ENCODE measurements at places on chromosomes 1 and 21.

DNA sequence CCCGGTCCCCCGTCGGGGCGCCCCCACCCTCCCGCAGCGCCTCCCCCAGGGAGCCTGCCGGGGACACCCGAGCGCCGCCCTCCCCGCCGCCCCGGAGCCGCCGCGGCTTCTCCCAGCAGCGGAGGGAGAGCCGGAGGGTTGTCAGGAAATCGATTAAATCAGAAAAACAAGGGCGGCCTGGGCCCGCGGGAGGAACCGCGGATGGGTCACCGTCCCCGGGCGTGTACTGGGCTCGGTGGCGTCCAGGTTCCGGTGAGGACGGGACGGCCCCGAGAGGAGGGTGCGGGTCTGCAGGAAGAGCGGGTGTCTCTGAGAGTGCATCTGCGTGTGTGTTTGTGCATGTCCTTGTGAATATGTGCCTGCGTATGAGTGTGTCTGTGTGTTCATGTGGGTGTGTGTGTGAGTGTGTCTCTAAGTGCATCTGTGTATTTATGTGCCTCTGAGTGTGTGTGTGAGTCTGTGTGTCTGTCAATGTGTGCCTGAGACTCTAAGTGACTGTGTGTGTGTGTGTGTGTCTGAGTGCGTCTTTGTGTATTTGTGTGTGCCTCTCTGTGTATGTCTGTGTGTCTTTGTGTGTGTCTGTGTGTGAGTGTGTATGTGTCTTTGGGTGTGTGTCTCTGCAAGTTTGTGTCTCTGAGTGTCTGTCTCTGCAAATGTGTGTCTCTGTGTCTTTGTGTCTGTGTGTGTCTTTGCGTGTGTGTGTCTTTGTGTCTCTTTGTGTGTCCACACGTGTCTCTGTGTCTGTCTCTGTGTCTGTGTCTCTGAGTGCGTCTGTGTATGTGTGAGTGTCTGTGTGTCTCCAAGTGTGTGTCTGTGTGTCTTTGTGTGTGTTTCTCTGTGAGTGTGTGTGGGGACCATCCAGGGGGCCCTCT lies 1.1 kb downstream of the SPSB1 start:
- no peak for DNase-seq

DNA sequence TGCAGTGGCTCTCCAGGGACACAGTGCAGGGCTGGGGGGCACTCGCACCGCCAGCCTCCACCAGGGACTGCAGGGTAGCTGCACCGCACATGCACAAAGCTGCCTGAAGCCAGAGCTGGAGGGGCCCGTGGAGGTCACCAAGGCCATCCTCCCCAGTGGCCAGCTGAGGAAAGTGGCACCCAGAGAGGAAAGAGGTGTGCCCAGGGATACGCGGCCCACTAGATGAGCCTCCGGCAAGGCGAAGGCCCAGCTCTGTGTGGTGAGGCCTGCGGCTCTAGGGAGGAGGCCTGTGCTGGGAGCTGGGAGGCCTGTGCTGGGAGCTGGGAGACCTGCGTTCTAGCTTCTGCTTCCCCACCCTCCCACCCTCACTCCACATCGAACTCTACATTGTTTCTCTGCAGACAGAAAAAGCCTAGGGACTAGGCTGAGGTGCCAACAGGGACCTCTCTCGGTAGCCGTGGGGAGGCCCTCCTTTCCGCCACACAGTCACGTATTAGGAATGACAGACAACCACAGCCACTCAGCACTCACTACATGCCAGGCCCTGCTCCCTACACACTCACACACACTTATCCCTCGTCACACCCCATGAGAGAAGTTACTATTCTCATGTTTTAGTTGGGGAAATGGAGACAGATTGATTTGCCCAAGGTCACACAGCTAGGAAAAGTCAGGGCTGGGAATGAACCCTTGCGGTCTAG lies 921 bp upstream of the ASCL5 start:
- DNase-seq = no peak

- DNase-seq = no peak
Measured at GRCh38 chr1:174153085-174153824, 6.1 kb upstream of the RABGAP1L start.

- no peak for DNase-seq
Measured at GRCh38 chr1:6815726-6816125, 30.5 kb downstream of the CAMTA1 start.

GRCh38 chr1:17027403-17027802 lies 15.7 kb upstream of the ATP13A2 start:
- DNase-seq = no peak

DNA sequence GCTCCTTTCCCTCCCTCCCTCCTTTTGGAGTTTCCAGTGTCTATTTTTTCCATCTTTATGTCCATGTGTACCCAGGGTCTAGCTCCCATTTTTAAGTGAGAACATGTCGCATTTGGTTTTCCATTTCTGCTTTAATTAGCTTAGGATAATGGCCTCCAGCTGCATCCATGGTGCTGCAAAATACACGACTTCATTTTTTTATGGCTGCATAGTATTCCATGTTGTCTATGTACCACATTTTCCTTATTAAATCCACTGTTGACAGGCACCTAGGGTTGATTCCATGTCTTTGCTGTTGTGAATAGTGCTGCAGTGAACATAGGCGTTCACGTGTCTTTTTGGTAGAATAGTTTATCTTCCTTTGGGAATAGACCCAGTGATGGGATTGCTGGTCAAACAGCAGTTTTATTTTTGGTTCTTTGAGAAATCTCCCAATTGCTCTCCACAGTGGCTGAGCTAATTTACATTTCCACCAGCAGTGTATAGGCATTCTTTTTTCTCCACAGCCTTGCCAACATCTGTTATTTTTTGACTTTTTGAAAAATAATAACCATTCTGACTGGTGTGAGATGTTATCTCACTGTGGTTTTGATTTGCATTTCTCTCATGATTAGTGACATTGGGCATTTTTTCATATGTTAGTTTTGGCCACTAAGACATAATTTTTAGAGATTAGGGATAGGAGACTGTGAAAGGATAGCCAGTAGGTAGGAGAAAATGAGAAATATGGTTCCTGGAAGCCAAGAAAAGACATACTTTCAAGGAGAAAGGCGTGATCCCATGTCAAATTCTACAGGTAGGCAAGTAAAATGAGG lies 50.4 kb downstream of the ADAMTS1 start:
- DNase-seq = no peak

DNA sequence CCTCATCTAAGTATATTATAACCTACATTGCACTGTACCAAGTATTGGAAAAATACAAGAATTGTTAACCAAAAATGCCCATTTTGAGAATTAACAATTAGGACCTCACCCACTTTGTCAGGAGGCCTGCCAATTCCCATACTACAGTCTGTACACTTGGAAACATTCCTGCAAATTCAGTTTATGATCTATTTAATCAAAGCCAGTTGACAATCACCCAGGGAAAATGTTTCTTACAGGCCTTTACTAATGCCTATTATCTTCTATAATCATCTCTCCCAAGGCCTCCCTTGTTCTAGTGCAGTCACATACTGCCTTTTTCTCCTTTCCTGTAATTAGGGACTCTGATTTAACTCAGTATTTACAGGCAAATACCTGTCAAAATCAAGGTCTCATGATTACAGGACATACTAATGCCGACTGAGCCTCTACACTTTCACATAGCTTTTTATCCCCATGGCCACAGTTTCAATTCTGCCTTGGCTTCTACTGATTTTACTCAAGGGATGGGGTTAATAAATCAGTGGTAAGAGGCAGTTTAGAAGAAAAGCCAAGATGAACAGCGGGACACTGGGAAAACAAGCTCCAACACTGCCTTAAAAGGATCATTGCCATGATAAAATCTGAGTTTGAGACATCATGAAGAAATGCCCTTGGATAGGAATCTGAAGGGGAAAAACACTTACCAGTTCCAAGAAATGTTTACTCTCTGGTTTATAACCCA lies 338.7 kb downstream of the VAV3 start:
- DNase-seq = peak; percentile 38

DNA sequence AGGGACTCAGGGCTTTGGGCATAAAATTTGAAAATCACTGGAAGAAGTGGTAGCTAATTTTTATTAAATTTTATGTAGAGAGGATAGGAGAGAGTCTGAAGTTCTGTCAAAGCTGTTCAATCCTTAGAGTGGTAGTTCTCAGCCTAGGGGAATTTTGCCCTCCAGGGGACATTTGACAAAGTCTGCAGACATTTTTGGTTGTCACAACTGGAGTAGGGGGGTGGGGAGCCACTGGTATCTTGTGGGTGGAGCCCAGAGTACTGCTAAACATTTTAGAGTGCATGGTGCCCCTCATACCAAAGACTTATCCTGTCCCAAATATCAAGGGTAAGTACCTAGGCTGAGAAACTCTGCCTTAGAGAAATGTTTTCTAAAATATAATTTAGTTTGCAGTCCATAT lies 30.2 kb downstream of the RASAL2 start:
- no peak for DNase-seq

DNA sequence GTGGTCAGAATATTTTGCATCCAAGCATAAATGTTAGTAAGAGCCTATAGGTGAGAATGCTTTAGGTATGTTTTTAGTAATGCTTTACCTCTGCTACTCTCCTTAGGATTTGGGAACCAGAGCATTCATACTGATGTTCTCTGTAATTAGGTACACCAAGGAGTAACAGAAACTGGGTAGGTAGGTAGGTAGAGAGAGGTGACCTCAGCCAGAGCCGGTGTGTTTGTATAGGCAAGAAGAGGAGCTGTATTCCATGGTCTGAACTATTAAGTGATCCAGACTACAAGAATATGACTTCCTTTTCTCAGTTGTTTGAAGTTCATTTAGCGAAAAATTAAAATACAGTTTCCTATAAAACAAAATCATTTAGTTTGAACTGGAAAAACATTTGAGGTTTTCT lies 108.5 kb downstream of the SDCCAG8 start:
- no peak for DNase-seq

DNA sequence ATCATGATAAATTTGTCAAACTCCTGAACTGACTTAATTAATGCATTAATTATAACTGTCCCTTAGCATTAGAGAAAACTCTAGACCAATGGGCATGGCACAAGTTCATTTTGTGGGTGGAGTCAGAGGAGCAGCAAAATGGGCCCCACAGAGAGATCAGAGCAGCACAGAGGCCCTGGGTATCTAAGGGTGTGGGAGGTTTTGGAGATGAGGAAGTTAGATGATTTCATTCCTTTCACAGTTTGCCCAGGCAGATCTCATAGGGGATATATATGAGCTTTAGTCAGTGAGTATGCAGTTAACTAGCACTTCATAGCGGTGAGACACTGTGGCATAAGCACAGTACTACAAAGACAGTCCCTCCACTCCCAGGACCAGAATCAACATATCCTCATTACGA lies 117.3 kb downstream of the MAB21L3 start:
- DNase-seq = no peak

GRCh38 chr21:27572696-27573095 lies 605.8 kb upstream of the ADAMTS5 start:
- peak; percentile 55 for DNase-seq

DNA sequence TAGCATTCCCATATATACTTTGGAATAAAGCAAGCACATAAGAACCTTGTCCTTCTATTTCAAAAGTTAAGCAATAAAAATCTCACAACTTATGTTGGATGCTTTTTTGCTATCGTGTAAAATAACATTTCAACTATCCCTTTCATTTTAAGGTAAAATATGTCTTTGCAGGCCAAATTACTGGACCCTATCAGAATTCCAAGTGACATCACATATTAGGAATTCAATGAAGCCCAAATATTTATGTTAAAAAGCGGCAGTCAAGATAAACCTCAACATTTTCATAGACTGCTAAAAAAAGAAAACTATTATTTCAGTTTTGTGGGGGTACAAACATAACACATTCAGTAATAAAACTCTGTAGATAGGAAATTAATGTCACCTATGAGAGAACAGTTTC lies 252.0 kb downstream of the KCTD3 start:
- DNase-seq = no peak

GRCh38 chr1:93723733-93724270 lies 42.2 kb upstream of the BCAR3 start:
- no peak for DNase-seq

DNA sequence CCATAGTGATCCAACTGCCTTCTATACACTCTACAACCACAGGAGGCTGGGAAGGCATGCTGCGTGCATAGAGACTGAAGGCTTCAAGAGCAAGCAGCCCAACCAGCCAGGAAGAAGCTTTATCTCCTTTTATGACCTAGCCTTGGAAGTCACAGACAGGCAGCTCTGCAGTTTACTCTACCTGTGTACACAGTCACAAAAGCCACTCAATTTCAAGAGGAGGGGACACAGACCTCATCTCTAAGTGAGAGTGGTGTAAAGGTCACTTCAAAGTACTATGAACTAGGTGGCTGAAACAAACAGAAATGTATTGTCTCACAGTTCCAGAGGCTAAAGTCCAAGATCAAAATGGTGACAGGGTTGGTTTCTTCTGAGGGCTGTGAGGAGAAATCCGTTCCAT lies 69.6 kb upstream of the GJB5 start:
- no peak for DNase-seq

DNA sequence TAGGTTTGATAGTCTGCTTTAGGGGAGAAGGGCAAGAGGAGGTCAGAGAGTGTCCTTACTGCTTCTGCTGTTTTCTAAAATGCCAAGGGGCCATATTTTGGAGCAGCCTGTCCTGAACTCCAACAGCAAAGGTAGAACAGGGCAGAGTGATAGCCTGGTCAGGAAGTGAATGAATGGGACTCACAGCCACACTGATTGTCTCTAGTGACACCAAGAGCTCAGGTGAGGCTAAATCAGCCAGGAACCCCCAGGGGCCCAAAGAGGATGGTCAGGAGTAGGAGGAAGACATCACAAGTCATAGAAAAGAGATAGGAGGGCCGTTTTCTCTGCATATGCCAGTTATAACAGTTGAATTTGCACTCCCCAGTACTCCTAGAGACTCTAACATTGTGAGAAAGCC lies 97.4 kb upstream of the DUSP10 start:
- DNase-seq = no peak

DNA sequence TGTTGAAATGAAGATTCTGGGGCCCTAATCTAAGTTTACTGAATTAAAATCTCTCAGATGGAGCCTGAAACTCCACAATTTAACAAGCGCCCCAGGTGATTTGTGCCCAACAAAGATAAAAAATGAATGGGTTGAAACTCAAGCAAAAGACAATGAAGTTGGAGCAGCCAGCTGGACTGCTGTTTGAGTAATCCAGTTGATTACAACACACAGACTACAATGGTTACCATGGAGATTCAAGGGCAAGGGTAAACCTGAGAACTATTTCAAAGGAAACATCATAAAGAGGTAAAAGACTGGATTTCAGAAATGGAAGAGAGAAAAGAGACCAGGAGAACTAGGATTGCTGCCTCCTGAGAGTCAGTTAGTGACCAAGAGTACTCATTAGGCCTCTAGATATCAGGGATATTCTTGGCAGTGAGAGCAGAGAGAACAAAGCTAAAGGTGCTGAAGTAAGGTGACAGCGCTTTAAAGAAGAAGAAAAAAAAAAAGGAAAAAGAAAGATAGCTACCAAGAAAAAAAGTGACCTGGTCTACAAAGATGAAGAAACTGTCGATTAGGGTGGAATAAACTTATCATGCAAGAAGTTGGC lies 44.5 kb downstream of the LRRC53 start:
- no peak for DNase-seq
